Activated naive CD4-positive, alpha-beta T cell treated with anti-CD3 and anti-CD28 coated beads, Interleukin-2, amount 50 U/mL, for 16 hours (primary cell): ENCODE measurements at places on chromosomes 4 and X.

- no peak for DNase-seq
Observed at GRCh38 chr4:133550436-133550835, 401.3 kb downstream of the PCDH10 start.

DNA sequence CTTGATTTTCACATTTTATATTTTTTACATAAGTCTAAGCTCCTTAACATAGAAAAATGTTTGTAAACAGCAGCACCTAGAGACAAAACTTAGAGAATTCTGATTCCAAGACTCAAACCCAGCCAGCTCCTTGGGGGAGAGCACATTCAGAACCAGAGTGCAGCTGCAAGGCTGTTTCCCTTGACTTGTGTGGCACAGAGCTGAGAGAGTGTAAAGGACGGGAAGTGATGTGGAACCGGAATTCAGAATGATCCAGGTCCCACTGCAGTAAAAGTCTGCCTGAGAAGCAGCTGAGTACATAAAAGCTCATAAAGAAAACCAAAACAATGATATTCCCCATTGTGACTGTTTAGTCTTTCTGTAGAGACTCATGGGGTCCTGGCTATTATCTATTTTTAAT, 713.8 kb downstream of the RAB28 start:
- no peak for DNase-seq

- no peak for DNase-seq
Observed at GRCh38 chr4:87851953-87852352, 19.2 kb downstream of the MEPE start.

- DNase-seq, result no peak
Observed at GRCh38 chr4:4838051-4838935, 21.2 kb upstream of the MSX1 start.

- DNase-seq, result no peak
Observed at GRCh38 chr4:127967141-127967775, 2.1 kb downstream of the ABHD18 start.

DNA sequence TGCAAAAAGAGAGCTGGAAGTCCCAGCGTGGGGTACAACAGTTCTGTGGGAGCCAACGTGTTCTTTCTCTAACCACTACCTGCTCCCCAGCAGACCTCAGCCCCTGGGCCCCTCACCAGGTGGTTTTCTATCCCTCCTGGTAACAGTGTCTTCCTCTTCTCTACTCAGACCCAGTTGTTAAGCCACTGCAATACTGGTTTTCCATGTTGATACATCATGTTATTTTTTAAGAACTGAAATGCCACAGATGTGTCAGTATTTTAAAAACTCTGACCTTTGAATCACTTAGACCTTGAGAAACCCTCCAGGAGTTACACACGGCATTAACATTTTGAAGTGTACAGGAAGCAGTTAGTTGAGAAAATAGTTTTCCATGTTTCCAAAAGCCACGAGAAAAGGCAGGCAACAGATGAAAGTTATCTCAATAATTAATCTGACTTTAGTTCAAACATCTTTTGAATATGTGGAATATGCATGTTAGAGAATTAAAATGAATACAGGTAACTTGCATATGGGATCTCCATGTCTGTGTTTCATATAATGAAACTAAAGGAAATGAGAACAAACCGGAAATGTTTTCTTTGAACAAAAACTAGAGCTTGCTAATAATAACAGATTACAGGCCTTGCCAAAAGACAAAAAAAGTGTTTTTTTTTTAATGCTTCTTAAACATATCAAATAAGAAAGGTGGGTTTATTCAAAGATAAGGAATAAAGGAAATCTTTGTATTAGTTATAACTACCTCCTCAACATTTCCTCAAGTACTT, 108.8 kb downstream of the ZNF827 start:
- DNase-seq, result no peak

DNA sequence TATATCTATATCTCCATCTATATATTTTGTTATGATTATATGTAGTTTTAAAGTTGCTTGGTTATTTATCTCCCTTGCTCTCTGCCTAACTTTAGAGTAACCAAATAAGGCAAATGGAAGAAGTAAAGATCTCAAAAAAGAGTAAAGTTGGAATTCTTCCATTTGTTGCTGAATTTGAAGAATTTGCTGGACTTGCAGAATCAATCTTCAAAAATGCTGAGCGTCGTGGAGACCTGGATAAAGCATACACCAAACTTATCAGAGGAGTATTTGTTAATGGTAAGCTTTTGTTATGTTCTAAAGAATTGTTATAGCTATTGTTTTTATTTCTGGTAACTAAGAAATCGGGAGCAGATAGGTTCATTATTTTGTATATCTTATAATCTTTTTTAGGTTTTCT, 43.2 kb downstream of the EXOC1 start:
- DNase-seq, result no peak

DNA sequence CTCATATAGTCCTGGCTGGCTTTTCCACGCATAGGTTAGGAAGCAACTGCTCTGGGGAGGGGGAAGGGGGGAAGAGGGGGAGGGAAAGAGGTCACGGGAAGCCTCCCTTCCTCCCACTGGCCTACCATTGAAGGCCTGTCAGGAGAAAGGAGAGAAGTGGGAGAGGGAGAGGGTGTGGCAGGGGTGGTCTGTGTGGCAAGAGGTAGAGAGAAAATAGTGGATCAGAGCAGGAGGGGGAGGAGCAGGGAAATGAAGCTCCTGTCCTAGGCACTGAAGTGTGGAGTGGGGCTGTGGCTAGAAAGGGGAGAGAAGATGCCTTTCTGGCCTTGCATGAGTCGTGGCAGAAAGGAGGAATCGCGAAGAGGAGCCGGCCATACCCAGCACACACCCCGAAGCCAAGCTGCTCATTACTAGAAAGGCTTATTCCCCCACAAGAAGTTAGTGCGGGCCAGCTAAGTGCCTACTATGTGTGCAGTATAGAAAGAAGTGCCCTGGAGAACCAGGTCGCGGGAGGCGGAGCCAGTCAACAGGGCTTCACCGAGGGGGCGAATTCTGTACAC, 1.1 kb upstream of the TMEM164 start:
- no peak for DNase-seq

DNA sequence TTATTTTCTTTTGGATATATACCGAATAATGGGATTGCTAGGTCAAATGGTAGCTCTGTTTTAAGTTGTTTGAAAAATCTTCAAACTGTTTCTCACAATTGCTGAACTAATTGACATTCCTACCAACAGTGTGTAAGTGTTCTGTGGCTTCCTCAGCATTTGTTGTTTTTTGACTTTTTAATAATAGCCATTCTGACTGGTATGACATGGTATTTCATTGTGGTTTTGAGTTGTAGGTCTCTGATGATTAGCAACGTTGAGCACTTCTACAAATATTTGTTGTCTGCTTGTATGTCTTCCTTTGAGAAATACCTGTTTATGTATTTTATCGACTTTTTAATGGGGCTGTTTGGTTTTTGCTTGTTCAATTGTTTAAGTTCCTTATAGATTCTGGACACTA, 680.1 kb upstream of the GRIA3 start:
- DNase-seq, result no peak

DNA sequence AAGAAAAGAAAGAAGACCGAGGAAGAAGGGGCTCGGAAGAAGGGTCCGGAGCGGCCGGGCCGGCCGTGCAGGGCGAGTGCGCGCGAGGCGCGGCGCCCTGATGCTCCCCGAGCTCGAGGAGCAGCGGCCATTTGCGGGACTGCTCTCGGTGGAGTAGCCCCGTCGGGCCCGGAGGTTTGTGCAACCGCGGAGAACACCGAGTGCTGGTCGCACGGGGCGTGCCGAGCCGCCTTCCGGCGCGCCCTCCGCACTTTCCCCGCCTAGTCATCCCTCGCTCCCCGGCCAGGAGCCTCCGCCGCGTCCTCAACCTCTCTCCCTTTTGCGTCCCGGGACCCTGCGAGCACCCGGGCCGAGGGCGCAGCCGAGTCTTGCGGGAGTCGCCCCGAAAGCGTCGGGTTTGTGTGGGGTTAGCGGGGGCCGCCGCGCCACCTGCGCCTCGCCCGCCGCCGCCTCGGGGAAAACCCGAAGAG, 127.4 kb downstream of the LAS1L start:
- DNase-seq, result peak; percentile 13
